ENCODE measurements at places on chromosomes 2 and 18.

DNA sequence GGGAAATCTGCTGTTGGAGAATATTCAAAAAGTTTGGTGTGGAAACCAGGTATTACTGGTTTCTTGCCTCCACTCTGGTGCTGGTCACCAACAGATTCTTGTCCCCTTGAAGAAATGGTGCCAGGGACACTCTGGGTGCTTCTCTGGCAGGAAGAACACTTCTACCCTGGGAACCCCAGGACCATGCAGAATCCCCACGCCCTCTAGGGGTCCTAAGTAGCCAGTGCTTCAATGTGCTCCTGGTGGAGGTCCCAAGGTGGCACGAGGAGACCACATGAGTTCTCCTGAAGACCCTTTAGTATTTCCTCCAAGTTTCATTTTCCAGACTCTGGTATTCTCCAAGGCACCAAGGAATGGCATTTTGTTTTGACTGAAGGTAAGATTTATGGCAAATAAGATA is 380.6 kb downstream of the TSN start:
- DNase-seq = peak; percentile 51

DNA sequence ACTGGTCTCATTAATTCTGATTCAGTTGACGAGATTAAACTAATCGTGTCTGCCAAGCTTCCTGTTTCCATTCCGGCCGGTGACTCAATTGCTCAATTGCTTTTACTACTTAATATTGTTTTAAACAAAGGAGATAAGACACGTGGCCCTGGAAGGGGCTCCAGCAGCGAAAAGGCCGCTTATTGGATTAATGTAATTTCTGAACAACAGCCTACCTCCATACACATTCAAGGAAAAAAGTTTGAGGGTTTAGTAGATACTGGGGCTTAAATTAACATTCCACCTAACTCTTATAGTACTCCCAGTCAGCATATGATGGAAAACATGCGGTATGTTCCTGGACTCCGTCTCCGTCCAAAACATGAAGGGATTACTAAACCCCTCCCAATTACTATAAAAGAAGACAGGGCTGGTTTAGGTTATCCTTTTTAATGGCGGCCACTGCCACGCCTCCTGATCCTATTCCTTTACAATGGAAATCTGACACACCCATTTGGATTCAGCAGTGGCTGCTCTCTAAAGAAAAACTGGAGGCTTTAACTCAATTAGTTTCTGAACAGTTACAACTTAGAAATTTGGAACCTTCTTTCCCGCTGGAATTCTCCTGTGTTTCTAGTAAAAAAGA is 27.1 kb downstream of the VPS54 start:
- DNase-seq = no peak

DNA sequence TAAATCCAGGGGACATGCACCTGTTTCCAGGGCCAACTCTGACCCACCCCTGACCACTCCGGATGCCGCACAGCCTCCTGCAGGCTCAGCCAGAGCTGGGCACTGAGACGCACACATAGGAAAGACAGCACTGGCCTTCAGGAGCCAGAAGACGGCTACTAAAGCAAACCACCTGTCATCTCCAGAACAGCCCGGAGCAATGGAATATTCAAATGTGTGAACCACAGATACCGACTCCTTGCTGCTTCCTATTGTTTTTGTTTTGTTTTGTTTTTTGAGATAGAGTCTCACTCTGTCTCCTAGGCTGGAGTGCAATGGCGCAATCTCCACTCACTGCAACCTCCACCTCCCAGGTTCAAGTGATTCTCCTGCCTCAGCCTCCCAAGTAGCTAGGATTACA is 94.0 kb downstream of the LAMA1 start:
- no peak for DNase-seq

DNA sequence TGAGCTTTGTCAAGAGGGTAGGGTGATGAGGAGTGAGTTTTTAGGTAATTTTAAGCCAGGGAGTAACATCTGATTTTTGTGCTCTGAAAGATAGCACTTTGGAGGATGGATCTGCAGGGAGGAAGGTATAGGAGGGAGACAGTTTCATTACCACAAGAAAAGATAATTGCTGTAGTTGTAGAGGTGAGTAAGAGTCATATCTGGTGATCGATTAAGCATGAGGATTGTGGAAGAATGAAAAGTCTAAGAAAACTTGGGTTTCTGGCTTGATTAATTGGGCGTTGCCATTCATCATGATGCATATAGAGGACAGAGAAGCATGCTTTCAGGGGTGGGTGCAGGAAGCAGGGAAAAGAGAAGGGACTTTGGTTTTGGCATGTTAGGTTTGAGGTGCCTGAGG is 18.5 kb downstream of the KCMF1 start:
- DNase-seq = no peak

GRCh38 chr2:113776949-113777348 is 20.5 kb upstream of the SLC35F5 start:
- no peak for DNase-seq

GRCh38 chr2:65255356-65255755 is 27.7 kb downstream of the ACTR2 start:
- no peak for DNase-seq

DNA sequence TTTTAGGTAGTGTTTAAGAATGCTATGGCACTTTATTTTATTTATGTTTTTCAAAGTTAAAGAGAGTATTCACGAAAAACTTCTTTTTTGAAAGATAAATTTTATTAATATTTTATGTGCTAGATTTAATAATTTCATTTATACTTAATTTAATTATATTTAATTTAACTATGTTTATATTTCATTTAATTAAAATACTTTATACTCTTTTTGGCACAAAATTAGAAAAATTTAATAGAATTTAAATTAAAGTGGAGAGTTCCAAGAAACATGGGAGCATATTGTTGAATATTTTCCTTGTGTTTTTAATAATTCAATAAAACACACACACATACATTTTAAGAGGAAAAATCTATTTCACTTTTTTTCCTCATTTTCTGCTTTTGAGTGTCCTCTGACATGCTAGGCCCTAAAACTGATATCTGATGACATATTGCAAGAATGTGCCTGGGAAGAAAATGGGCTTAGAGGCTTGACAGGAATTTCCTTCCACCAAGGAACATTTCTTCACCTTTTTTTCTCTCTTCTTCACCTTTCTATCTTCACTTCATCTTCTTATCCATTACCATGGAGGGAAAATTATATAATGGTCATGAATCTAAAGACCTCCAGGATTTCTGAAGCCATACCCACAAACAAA is 15.4 kb downstream of the ARHGAP28 start:
- no peak for DNase-seq

DNA sequence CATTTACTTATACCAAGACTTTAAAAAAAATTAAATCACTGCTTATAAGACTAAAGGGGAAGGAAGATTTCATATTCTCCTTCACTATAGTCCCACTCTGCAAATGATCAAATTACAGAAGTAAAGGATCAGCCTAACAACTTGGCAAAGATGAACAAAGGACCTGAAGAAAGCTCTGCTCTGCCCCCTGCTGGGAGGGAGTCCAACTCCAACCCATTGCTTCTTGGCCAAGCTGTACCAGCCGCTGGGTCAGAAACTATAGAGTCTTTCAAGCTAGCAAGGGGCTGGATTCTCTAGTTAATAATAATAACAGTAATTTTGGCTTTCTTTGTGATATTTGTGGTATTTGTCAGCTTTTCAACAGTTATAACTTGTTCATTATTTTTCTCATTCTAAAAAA is 927.0 kb upstream of the CRIM1 start:
- DNase-seq = peak; percentile 47

- no peak for DNase-seq
Observed at GRCh38 chr2:230868947-230869913, 4.5 kb downstream of the ITM2C start.

- peak; percentile 55 for DNase-seq
Observed at GRCh38 chr18:77708826-77709506, 459.3 kb downstream of the GALR1 start.

Measured in GM12865 (cell line).